Subcutaneous adipose tissue (tissue), 4 donors: ENCODE measurements at places on chromosomes 2 and 18. TPM values are rescaled to one million over a fixed set of nuclear protein-coding genes. Genes with fewer than 3 reads are reported as not detected.

AMER3 gene
- total RNA-seq, result not detected

MATN3 gene
- 1.5 TPM for total RNA-seq

RIT2 gene
- not detected for total RNA-seq

CLEC4F gene
- total RNA-seq, result not detected

CCL20 gene
- not detected for total RNA-seq

APCDD1 gene
- 47.6 TPM for total RNA-seq

UGT1A1 gene
- total RNA-seq, result not detected

CAPN14 gene
- not detected for total RNA-seq

COPS9 gene
- 243 TPM for total RNA-seq

UGT1A8 gene
- total RNA-seq, result not detected

SERPINB10 gene
- not detected for total RNA-seq

PLCL1 gene
- 6.6 TPM for total RNA-seq

TTN gene
- 59.8 TPM for total RNA-seq

KRTCAP3 gene
- 2.0 TPM for total RNA-seq

SLC9A2 gene
- not detected for total RNA-seq

ALPP gene
- not detected for total RNA-seq

FOXI3 gene
- not detected for total RNA-seq

DYNC2LI1 gene
- 32.0 TPM for total RNA-seq

LRRC30 gene
- not detected for total RNA-seq

PFN4 gene
- not detected for total RNA-seq

ELOA2 gene
- total RNA-seq, result not detected

MTCL1 gene
- 5.9 TPM for total RNA-seq

FAM237A gene
- total RNA-seq, result not detected

C2orf80 gene
- not detected for total RNA-seq

SAG gene
- not detected for total RNA-seq

FBXO41 gene
- total RNA-seq, result 3.1 TPM

ALLC gene
- total RNA-seq, result not detected

CCDC178 gene
- total RNA-seq, result 5.7 TPM

LYPD6B gene
- total RNA-seq, result not detected

SAP130 gene
- 9.4 TPM for total RNA-seq

AQP12B gene
- total RNA-seq, result not detected

PDK1 gene
- total RNA-seq, result 32.6 TPM

RAB12 gene
- total RNA-seq, result 46.7 TPM

ALPG gene
- not detected for total RNA-seq

PDCD1 gene
- total RNA-seq, result 0.51 TPM

RAB6D gene
- not detected for total RNA-seq

XPO1 gene
- total RNA-seq, result 136 TPM

CYP1B1 gene
- 27.6 TPM for total RNA-seq

TACR1 gene
- total RNA-seq, result 7.3 TPM

FSHR gene
- total RNA-seq, result not detected

HOXD12 gene
- not detected for total RNA-seq

FAM161A gene
- 3.6 TPM for total RNA-seq

CSRNP3 gene
- 1.1 TPM for total RNA-seq

CRYBA2 gene
- not detected for total RNA-seq

ABCG5 gene
- total RNA-seq, result not detected
